NCI-H2081 treated with DMSO at 0.1 percent for 48 hours (cell line): ENCODE measurements at places on chromosomes 6 and 20.

DNA sequence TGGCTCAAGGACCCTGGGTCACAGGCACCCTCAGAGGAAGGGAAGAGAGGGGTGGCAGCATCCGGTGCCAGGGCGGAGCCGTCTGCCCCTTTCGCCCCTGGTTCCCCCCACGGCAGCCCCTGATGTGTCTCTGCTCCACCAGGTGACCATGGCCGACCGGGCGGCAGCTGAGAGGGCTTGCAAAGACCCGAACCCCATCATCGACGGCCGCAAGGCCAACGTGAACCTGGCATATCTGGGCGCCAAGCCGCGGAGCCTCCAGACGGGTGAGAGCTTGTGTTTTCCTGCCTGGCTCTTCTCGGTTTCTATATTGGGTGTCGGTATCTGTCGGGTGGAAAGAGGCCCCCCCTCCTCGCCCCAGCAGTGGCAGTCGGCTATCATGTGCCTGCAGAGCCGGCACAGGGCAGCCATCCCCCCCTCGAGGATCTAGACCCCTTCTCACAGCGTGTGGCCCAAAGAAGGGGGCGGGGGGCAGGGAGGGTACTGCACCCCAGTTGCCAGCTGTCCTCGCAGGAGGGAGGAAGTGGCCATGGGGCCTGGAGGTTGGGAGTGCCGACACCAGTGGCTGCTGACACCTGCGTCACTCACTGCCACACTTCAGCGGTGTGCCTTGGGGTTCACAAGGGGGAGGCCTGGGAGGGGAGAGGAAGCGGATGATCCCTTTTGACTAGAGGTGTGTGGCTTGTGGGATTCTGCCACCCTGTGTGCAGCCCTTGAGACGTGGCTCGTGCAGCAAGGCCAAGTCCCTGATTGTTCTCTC, 1.5 kb downstream of the RBM38 start:
- DNase-seq, result no peak

- no peak for DNase-seq
These were observed 255.5 kb downstream of the ARHGAP18 start for GRCh38 chr6:129454488-129454887.

DNA sequence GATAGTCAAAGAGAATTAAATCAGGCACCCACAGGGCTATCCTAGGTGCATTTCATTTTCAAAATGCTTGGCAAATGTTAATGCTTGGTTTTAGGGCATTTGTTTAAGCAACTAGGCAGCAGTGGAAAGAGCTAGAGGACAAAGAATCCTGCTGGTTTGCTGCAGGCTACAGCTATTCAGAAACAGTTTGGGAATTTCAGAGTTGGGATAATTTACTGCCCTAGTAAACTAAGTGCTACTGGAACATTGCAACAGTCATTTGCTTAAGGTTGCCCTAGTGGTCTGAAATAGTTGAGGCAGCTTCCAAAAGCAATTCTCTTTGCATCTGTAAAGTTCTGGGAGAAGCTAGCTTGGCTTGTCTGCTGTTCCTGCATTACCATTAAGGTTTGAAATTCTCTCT, 312.7 kb downstream of the LAMA2 start:
- DNase-seq, result no peak

- DNase-seq, result no peak
These were observed 539.2 kb downstream of the GRIK2 start for GRCh38 chr6:101932704-101933103.

- no peak for DNase-seq
These were observed 43.5 kb downstream of the FAM184A start for GRCh38 chr6:119034827-119035458.

DNA sequence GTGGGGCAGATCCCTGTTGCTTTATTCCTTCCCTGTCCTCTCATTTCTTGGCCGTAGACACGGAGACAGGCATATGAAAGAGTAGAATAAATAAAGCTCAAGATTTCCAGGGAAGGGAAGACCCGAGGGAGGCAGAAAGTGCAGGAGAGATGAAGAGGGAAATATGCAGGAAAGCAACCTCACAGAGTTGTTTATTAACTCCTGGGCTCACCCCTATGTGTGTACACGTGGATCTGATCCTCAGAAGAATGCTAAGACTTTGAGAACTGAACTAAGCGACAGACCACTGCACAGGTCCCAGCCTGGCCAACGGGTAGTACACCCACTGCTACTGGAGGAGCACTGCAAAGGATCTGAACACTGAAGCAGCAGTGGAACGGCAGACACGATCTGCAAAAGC, 156.2 kb downstream of the KIF16B start:
- no peak for DNase-seq

- no peak for DNase-seq
These were observed 36.9 kb downstream of the TGM3 start for GRCh38 chr20:2332711-2333110.

- DNase-seq, result no peak
These were observed 237.0 kb upstream of the TAB2 start for GRCh38 chr6:149080511-149080910.

DNA sequence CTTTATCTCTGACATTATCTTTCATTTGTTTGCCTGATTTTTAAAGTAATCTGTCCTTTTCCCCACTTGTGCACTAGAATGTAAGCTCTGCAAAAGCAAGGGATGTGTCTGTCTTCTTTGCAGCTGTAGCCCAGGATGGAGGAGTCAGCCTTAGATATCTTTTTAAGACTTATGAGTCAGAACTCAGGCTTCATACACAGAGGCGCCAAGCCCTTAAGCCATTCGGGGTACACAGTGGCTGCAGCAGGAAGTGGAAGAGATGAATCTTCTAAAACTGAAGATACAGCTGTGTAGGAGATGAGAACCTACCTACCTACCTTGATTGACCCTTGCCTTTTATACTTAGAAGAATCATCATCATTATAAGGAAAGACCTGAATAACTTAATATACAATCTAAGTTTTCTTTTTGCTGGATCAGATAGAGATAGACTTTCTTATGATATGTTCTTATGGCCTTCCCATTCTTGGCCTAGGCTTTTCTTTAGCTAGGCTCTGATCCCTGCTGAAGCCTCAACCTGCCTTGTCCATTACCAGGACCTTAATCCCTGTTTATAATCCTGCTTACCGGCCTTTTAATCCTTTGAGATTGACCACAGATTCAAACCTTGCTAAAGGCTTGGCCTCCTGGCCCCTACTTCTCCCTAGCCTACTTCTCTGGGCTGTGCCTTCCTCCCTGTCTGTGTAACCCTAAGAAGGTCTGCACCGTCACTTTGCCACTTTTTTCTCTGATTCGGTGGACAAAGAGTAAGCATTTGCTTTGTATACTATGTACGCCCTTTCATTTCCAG, 304.5 kb downstream of the PRL start:
- no peak for DNase-seq

DNA sequence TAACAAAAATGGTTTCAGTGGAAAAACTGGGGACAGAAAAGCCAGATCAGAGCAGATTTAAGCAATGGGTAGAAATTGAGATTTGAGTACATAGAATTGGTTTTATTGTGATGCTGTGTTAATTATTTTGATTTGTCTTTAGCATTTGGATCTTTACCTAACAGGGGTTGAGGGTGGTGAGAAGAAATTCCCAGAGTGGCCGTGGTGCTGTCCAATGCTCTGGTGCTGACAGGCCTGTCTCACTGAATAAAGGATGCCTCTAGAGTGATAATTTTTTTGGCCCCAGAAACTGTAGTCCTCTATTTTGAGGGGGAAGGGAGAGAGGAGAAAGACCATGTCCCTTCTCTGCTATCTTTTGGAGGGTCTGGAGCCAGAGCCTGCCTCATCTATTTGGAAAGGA, 79.1 kb downstream of the LYRM2 start:
- DNase-seq, result no peak

DNA sequence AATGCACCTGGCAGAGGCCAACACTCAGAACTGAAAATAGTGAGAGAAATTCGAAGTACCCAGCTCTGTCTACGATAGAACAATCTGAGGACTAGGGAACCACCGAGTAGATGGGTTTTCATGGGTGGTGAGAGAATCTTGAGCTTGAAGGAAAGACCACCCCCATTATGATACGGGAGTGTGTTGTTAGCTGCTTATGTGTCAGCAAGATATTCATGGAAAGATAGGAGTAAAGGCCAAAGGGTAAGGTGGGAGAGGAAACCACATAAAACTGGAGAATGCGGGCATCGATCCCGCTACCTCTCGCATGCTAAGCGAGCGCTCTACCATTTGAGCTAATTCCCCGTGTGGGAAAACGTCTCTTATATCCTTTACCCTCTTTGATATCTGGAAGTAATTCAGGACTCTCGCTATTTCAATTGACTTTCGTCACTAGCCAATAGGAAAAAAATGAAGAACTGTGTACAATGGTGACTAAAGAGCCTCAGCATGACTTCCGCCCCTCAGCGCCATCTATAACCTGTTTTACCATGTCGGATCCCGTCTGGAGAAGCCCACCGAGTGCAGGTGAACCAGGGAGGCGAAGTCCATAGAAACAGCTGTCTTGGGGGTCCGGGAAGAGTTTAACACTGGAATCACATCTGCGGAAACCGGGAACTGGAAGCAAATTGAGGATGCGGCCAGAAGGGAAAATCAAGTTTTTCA, 25.0 kb upstream of the ABT1 start:
- DNase-seq, result peak; percentile 84

- no peak for DNase-seq
These were observed 3.5 kb downstream of the NUP153 start for GRCh38 chr6:17703256-17703694.

DNA sequence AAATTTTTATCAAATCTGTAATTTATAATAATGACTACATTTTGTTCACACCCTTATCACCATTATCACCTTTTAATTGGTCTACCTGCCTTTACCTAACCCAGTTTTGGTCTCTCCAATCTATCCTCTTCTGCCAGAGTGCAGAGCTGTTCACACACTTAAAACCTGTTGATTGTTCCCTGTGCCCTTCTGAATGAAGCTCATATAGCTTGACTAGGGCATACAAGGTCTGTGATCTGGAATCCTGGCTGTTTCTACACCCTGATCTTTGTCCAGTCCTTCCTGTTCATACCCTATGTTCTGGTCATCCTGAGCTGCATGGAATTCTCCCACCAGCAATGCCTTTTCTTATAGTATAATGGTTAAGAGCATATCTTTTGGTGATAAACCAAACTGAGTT, 28.9 kb upstream of the SUMO4 start:
- DNase-seq, result no peak

DNA sequence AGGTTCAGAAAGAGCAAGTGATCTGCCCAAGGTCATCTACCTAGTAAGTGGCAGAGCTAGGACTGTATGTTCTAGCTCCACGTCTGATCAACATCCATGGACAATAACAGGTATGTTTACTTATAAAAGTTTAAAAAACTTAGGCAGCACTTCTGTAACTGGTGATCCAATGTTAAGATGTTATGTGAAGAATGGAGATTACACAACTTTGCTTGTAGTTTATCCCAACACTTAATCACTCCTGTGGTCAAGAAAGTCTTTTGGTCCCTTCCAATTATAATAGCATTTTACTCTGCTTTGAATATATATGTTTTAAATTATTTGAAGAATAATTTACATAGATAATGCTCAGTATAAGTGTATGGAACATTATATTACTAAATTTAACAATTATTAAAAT, 4.8 kb downstream of the FBXO30 start:
- no peak for DNase-seq

DNA sequence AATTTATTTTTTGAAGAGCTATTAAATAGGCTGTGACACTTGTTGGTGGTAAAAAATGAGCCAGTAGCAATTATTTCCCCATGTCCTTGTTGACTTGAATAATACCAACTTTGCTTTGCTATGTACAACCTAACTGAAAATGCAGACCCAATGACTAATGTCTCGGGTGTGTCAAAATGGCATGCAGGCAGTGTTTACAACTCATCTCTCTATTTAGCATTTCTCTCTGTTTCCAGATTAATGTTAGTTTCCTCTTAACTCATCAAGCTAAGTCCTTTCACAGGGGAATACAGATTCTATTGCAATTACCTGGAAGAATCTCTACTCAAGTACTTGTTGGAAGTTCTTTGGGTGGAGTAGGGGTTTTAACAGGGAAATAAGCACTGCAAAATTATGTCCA, 504.4 kb downstream of the BCKDHB start:
- no peak for DNase-seq

DNA sequence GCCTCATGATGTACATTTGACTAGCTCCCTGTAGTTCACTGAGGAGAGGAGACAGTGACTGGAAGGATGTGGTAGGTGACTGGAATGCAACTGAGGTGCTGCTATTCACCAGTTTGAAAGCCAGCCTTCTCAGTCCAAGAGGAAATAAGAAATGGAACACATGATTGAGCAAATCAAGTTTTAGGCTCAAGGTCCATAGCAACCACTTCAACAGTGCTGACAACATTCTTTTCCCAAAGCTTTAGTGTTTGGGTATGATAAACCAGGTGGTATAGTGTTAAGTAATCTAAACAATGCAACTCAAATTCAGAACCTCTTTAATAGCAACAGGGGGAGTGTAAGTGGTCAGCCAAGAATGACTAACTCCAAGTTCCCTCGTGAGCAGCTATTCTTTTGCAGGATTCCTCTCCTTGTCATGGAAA, 9.2 kb downstream of the ZHX3 start:
- DNase-seq, result no peak

DNA sequence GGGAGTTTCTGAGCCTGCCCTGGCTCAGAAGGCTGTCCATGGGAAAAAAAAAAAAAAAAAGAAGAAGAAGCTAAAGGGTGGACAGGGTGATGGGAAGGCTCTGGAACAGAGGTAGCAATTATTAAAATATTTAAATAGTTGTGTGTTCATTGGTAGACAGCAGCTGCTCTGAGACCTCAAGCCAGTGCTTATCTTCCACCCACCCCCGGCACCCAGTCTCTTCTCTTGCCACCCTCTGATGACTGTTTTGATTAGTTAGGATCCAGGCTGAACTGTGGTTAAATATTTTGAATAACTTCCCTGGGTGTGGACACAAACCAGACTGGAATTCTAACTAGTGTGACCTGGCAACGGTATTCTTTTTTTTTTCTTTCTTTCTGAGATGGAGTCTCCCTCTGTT, 16.9 kb upstream of the SRSF3 start:
- DNase-seq, result no peak

- DNase-seq, result no peak
These were observed 17.4 kb upstream of the FAXC start for GRCh38 chr6:99366852-99367251.

- no peak for DNase-seq
These were observed 20.6 kb downstream of the RMND1 start for GRCh38 chr6:151431337-151431736.

- DNase-seq, result no peak
These were observed 109.9 kb downstream of the MAP3K4 start for GRCh38 chr6:161101517-161101916.

- DNase-seq, result no peak
These were observed 503 bp upstream of the GPLD1 start for GRCh38 chr6:24489881-24490280.

DNA sequence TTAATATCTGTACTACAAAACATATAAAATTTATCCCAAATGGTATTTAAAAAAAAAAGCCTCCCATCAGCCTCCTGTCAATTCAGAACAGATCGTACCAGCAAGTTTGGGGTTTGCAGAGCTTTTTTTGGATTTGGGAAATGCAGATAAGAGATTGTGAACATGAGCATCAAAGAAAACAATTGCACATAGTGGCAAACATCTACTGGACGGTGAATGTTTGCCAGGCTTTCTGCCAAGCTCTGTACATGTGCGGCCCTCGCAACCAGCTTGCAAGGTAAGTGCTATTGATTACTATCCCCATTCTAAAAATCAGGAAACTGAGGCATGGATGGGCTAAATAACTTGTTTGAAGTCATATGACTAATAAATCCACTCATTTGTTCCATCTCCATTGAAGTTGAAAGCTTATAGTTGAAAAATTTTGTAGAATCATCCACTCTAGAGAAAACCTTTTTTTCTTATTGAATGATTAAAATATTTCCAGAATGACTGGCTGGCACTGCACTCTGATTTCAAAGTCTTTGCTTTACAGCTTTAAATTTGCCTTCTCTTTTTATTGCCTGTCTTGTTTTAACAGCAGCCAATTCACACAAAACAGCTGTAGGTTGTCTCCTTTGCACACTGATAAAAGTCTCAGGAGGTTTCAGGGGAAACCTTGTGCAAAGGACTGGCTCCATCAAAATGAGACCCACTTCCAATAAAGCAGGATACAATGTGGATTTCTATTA, 37.4 kb upstream of the SIRT5 start:
- no peak for DNase-seq
